ENCODE measurements at places on chromosomes 3 and 15.
A peak's percentile ranks its signal among the peaks of the same experiment; 100 is the strongest.

GRCh38 chr3:4290272-4290893 lies 12.8 kb upstream of the SETMAR start:
- DNase-seq: peak; percentile 18

GRCh38 chr3:11140030-11140712 lies 14.1 kb upstream of the HRH1 start:
- DNase-seq: no peak

DNA sequence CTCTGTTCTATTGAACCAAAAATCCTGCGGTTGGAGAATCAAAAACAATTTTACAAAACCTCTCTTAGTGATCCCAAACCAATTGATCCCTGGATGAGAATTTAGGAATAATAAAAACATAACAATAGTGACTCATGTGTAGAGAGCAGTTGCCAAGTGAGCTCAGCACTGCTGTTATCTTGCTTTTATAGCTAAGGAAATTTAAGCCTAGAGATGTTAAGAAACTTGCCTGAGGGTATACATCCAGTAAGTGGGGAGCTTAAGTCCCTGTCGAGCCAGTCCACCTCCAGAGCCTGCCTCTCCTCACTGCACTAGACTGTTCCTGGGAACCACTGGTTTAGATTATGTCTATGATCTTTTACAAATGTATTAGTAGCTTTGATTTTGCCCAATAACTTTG lies 358.4 kb upstream of the LMCD1 start:
- DNase-seq: no peak

GRCh38 chr3:104746056-104746455 lies 620.7 kb upstream of the ALCAM start:
- no peak for DNase-seq

GRCh38 chr15:34365091-34365825 lies 1.7 kb downstream of the LPCAT4 start:
- DNase-seq: peak; percentile 3

DNA sequence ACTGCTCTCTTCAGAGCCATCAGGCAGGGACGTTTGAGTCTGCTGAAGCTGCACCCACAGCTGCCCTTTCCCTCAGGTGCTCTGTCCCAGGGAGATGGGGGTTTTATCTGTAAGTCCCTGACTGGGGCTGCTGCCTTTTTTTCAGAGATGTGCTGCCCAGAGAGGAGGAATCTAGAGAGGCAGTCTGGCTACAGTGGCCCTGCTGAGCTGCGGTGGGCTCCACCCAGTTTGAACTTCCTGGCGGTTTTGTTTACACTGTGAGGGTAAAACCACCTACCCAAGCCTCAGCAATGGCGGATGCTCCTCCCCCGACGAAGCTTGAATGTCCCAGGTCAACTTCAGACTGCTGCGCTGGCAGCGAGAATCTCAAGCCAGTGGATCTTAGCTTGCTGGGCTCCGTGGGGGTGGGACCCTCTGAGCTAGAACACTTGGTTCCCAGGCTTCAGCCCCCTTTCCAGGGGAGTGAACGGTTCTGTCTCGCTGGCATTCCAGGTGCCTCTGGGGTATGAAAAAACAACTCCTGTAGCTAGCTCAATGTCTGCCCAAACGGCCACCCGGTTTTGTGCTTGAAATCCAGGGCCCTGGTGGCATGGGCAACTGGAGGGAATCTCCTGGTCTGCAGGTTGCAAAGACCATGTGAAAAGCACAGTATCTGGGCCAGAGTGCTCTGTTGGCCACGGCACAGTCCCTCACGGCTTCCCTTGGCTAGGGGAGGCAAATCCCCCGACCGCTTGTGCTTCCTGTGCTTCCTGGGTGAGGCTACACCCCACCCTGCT lies 21.1 kb upstream of the ST6GAL1 start:
- peak; percentile 75 for DNase-seq

DNA sequence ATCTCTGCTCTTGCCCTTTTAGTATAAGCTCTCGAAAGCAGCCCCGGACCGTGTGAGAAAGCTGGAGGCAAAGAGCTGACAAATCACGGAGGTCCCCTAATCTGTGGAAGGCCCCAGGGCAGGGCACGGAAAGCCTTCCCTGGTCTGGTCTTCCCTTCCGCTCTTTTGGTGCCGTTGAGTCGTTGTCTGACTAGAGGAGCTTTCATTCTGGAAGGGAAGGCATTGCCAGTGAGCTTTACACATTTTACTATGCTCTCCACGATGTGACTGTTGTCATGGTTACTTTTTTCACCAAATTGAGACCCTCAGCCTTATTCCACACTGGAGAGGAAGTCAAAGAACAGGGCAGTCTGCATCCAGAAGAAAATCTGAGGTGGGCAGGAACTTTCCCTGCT lies 71.7 kb downstream of the CYP19A1 start:
- DNase-seq: no peak

- peak; percentile 51 for DNase-seq
These were observed 20.4 kb upstream of the NFKBIZ start for GRCh38 chr3:101828691-101829436.

DNA sequence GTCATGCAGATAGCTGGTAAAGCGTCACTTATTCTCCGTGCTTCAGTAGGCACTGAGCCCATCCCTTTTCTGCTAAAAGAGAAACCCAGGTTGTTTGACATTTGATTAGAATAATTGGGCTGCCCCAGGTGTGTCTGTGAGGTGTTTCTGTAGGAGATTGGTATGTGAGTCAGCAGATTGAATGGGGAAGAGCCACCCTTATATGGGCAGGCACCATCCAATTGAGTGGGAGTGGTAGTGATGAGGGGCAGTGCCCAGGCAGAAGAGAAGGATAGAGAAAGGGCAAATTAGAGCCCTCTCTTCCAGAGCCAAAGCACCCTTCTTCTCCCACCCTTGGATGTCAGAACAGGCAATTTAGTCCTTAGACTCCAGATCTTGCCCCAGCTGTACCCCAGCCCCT lies 384.3 kb upstream of the GBE1 start:
- DNase-seq: no peak

DNA sequence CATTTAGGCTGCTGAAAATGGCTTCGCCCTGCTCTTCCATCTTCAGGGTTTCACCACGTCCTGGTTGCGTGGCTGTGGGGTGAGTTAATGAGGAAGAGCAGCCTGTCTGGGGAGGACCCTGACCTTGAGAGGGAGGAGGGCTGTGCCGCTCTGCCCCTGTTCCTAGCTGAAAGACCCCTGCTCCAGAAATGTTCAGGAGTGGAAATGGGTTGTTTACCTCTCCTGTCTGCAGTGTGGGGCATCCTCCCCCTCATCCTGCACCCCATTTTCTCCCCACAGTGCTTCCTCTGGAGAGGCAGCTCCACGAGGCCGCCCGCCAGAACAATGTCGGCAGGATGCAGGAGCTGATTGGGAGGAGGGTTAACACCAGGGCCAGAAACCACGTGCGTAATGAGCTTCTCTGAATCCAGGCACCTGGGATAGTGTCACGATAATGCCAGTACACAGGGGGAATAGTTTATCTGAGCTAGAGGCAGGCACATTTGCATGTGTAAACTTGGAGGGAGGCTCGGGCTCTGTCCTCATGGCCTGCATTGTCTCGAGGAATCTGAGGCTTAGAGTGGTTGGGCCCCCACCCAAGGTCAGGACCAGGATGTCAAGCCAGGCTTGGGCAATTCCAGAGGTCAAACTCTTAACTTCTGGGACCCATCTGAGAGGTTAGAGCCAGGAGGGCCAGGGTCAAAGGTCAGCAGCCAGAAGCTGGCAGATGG lies 4.0 kb downstream of the ANKDD1A start:
- no peak for DNase-seq

DNA sequence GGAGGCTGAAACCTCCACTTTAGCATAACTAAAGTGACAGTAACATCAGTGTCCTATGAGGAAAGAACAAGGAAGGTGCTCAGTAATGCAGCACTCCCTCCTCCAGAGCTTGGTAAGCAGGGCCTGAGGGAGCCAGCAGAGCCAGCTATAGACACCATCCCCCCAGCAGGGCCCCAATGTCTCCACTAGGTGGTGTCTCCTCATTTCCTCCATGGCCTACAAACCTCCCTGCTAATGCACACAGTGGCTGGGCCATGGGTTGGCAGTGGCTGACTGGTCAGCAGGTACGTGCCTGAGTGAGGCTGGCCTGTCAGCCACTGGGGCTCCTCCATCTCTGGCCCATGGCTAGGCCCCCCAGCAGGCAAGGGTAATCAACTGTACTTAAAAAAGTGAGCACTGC lies 13.6 kb downstream of the MRPS25 start:
- peak; percentile 41 for DNase-seq

DNA sequence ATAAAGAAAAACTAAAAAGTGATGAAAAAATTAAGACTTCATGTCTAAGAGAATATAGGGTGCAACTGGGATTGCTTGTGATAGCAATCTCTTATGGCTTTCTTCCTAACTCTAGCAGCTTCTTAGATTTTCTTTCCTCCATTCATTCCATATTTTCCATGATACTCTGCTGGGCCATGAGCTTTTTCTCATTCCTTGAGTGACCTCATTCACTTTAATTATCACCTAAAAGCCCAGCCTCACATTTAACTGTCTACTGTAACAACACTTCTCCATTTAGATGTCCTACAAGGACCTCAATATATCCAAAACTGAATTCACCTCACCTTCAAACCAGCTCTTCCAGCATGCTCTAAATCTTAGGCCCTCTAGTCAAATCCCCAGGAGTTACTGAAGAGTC lies 49.5 kb upstream of the ANKRD28 start:
- DNase-seq: no peak

DNA sequence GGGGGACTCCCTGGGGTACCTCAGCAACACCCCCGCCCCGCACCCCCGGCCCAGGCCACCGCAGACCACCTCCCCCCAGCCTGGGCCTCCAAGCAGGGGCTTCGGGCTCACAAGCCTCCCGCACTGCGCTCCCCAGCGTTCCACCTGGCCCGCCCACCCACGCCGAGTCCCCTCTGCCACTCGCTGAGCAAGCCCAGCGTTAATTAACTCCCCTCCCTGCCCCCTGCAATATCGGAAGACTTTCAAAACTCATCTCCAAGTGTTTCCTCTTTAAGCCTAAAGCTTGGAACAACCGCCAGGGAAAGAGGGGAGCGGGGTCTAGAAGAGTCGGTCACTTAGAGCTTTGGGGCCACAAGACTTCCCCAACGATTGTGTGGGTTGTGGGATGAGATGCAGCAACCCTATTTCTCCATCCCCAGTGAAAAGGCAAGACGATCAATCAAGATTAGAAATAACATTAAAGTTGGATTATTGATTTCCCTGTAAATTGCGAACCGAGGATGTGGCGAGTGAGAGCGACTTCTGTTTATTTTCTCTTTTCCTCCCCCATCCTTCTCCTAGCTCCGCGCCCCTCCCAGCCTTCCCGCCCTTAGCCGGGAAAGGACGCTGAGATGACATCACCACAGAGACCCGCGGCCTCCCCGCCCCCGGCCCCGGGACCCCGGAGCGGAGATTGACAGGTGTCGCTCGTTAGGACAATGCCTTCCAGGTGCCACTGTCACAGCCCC lies 30.2 kb downstream of the NR2F2 start:
- DNase-seq: no peak

- no peak for DNase-seq
These were observed 166.6 kb upstream of the BHLHE40 start for GRCh38 chr3:4812591-4812990.

GRCh38 chr3:159804726-159805410 lies 183.8 kb upstream of the IL12A start:
- DNase-seq: no peak

- no peak for DNase-seq
These were observed 63.7 kb upstream of the CRTC3 start for GRCh38 chr15:90465930-90466567.

- DNase-seq: no peak
These were observed 524.9 kb downstream of the RBMS3 start for GRCh38 chr3:29805757-29806156.

GRCh38 chr3:140023616-140024530 lies 88.9 kb downstream of the CLSTN2 start:
- no peak for DNase-seq

- DNase-seq: no peak
These were observed 62.3 kb downstream of the UBP1 start for GRCh38 chr3:33377931-33378330.

DNA sequence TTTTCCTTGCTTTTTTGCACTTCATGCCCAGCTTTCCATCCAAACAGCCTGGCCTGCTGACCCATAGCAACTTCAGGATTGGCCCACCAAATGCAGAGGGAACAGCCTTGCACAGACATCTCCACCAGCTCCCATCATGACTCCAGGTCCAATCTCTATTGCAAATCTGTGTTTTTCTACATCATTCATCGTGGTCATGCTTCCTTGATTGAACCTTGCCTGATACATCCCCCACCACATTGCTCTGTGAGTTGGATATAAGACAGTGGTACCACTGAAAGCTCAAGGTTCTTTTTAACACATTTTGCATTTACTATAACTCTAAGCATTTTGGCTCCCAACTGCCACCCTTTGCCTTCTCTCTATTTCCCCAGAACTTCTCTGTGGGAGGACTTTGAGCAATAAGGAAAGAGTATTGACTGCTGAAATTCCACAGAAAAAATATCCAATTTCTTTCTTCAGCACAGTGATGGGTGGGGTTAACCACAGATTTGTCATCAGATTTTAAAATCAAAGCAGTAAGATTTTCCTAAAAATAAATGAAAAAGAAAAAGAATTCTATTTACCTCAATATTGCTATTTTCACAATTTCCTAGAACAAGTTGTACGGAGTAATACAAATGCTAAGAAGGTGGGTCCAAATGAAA lies 114.6 kb upstream of the GALNT15 start:
- DNase-seq: no peak

DNA sequence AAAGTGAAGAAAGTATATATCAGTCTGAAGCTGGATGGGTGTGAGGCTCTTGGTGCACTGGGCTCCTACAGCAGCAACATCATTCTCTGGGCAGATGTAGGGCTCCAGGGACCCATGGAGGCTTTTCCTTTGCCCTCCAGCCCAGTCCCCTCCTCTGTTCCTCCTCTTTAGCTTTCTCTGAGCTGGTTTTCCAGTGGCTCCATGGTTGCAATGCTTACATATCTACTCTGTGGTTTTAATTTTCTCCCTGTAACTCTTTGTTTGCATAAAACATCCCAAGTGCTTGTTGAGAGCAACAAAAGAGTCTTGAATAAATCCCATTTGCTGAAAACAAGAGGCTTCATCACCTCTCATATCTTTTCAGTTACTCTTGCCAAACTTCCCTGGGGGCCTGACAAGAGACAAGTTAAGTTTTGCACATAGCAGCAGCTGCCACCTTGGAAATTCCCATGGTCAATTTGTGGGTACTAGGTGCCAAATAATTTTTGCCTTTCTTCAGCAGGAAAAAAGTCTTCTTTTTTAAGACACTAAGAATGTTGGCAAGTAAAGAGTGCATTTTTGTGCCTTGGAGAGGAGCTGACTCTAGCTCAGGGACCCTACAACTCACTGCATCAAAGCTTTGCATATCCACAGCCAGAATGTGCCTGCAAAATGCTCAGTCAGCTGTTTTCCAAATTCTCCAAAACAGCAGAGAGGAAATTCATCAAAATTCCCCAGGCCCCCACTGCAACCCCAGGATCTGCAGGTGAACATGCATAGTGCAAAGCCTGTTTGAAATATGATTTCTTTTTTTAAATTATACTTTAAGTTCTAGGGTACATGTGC lies 41.9 kb downstream of the COLQ start:
- no peak for DNase-seq

- DNase-seq: no peak
These were observed 146.2 kb upstream of the SEMA6D start for GRCh38 chr15:47570881-47571640.

DNA sequence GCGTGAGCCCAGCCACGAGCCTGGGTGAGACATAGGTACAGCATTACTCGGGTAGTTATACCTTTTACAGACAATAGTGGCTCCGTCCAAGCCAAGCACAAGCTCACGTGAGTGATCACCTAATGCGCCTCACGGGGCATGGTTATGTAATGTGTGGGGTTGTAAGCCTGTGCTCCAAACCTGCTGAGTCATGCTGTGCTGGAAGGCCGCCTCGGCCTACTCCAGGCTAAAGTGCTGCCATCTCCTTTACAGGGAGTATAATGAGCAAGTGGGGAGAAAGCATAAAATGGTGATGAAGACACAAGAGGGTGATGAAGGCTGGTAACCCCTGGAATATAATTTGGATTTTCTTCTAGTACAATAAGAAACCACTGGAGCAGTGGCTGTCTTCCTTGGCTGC lies 175.8 kb upstream of the STT3B start:
- DNase-seq: no peak
